ENCODE measurements at places on chromosomes 2 and 18. TPM values are rescaled to one million over a fixed set of nuclear protein-coding genes. Genes with fewer than 3 reads are reported as not detected.

Gene ALK
- total RNA-seq = not detected

- no peak for DNase-seq
- no peak overlapping the region for H3K4me3 ChIP-seq
- H3K27me3 ChIP-seq = no peaks in the 10 kb centered on the region
Observed at GRCh38 chr2:62216616-62217015, 20.7 kb downstream of the B3GNT2 start.

DNA sequence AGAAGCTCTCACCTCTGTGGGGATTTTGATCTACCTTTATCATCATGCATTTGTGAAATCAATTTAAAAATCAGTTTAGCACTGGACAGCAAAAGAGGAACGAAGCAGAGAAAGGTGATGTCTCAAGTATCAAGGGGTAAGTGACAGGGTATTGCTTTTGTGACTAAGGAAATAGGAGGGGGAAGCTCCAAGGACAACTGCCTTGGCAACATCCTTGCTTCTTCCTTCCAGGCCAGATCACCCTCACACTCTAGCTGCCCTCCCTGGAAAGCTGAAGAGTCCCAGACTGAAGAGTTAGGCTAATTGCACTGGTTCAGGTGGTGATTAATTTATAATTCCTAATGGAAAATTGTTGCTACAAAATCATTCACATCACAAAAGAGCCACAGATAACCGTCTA is 859.1 kb upstream of the ACVR2A start:
- no peak for DNase-seq
- H3K36me3 ChIP-seq = no peaks in the 10 kb centered on the region
- H3K4me1 ChIP-seq = peaks cover 13% of the 10 kb centered on the region

- H3K4me1 ChIP-seq = peaks cover 3% of the 10 kb centered on the region
- no peak overlapping the region for H3K27ac ChIP-seq
- no peak overlapping the region for H3K4me3 ChIP-seq
- H3K36me3 ChIP-seq = peaks cover 31% of the 10 kb centered on the region
- no peaks in the 10 kb centered on the region for H3K27me3 ChIP-seq
Observed at GRCh38 chr2:121356058-121356640, 71.1 kb upstream of the TFCP2L1 start.

DNA sequence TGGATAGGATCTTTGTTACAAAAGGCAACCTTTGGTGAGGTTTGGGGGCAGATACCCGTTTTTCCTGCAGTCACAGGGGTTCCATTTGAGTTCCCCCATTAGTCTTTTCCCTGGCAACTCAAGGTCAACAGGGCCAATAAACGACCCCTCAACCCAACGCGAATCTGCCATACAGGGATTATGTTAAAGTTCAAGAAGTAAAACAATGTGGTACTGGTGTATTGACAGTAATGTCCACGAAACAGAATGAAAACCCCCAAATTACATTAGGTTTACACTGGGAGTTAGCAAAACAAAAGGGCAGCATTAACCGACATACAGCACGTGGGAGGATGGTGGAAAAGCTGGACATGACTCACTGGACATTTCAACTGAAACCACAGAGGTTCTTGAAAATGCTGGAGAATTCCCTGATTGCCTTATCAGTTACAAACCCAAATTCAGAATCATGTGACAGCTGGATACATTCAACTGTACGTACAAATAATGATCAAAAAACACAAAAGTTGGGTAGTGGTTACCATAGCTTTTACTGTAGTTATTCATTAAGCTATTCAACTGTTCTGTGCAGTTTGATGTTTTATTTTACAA is 4.9 kb upstream of the IMP4 start:
- peak overlapping the region; percentile 75 for H3K4me3 ChIP-seq
- DNase-seq = no peak
- H3K36me3 ChIP-seq = peaks cover 13% of the 10 kb centered on the region

DNA sequence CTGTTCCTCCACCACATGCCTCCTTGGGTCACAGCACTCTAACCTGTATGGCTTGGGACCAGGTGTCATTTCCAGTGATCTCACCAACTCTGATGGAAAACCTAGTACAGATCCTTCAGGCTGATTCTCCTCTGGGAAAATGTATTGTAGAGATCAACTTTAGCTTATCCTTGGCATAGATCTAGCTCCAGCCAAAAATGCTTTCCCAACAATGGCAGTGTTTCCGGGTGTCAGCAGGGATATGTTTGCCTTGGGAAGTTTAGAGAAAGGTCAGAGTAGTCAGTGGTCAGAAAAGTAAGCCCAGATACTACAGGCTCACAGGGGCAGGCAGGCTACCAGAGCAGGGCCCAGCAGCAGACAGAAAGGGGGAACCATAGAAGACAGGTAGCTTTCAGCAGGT is 73.6 kb downstream of the CD8B2 start:
- no peaks in the 10 kb centered on the region for H3K36me3 ChIP-seq
- no peak overlapping the region for H3K4me3 ChIP-seq
- H3K4me1 ChIP-seq = no peaks in the 10 kb centered on the region
- peaks cover 36% of the 10 kb centered on the region for H3K27me3 ChIP-seq
- DNase-seq = no peak
